NCI-H2107 (cell line): ENCODE measurements at places on chromosomes 3 and 15.

GRCh38 chr3:118713502-118714207 is 321.0 kb downstream of the IGSF11 start:
- DNase-seq: no peak

DNA sequence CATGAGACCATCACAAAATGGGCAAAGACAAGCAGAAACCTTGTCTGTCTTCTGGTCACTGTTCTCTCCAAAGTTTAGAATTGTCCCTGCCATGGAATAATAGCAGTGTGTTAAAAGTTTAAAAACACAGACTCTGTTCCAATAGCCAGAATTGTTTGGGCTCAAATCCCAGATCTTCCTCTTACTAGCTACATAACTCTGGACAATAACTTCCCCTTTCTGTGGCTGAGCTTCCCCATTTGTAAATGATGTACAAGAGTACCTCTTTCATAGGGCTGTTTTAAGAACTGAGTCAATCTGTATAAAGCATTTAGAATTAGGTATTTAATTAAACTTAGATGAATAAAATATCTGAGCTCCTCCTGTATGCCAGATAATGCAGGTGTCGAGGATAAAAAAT is 623.0 kb downstream of the NTRK3 start:
- DNase-seq: no peak

- no peak for DNase-seq
Observed at GRCh38 chr15:29857221-29857789, 35.0 kb upstream of the TJP1 start.

DNA sequence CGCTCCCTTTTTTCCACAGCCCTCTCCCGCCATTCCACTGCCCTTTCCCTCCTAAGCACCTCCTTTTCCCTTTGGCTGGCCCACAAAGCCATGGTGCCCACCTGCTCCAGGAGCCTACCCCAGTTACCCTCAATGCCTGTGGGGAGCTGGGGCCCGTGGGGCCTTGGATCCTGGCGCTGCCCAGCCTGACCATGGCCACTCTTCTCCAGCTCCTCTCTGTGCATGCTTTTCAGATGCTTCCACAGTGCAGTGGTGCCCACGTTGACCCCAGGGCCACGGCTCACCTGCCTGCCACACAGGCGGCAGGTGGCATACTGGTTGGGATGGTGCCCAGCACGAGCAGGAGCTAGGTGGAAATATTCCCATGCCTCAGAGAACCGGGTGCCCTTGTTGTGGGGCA is 1.5 kb downstream of the ZBED2 start:
- no peak for DNase-seq

GRCh38 chr3:171457607-171458061 is 2.6 kb downstream of the TNIK start:
- DNase-seq: no peak

DNA sequence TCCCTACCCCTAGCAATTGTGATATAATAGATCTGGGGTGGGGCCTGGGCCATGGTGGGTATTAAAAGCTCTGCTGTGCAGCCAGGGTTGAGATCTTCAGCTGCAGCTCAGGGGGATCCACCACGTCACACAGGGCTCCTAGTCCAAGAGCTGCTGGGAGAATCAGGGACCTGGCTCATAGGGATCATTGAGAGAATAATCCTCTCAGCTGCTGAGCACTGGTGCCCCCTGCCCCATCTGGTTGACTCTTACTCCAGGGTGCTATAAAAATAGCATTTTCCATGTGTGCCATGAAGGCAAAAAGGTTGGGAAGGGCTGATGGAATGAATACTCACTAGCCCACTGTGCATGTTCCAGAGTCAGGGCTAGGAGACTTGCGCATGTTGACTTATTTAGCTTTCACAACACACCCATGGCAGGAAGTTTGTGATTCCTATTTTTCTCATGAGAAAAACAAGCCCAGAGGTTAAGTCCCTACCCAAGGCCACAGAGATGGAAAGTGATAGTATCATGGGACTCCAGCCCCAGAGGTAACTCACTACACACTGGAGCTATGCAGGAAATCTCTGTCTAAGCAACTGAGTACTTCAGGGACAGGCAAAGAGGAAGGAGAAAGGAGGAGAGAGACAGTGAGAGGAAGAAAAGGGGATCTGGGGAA is 94.6 kb upstream of the HERC1 start:
- DNase-seq: no peak

- DNase-seq: no peak
Observed at GRCh38 chr3:62503516-62503915, 130.2 kb upstream of the FEZF2 start.

DNA sequence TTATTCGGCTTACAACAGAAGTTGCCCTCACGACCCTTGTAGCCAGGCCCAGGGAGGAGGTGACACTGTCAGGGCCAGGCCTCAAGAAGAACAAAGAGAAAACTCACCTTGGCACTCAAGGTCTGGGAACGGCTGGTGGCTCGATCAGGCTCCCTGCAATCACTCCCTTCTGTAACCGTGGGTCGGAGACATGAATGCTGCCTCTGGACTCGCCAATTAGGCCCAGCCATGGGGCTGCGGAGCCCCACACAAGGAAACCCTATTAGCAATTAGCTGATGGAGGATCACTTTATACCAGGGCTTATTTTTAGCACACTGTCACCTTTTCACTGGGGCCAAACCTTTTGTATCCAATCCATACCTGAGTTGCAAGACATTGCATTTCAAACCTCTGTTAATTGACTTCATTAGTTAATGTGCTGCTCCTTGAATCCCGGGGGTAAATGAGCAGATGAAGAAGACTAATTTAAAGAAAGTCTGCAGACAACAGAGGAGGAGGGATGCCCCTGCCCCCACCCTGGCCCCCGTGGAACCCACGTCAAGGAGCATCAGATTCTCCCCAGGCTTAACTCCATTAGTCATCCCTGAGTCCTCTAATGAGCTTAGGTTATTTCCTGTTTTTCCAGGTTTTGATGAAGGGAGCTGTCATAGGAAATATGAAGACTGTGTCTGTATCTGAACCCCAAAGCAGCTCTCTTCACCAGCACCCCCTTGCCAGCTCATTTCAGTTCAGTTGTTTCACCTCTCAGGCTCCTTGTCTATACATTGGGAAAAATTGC is 255.3 kb downstream of the RORA start:
- DNase-seq: no peak

DNA sequence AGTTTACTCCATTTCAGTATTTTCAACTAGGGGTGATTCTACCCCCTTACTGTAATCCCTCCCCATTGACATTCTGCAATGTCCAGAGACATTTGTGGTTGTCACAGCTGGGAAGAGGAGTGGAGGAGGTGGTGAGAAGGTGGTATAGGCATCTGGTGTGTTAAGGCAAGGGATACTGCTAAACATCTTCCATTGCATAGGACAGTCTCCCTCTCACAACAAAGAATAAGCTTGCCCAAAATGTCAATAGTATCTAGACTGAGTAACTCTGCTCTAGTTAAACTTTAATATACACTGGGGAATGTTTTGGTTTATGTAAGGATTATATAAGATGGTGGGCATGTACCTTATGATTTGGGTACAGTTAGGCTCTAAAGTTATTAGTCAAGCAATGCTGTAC is 737.6 kb downstream of the ROBO1 start:
- DNase-seq: no peak

DNA sequence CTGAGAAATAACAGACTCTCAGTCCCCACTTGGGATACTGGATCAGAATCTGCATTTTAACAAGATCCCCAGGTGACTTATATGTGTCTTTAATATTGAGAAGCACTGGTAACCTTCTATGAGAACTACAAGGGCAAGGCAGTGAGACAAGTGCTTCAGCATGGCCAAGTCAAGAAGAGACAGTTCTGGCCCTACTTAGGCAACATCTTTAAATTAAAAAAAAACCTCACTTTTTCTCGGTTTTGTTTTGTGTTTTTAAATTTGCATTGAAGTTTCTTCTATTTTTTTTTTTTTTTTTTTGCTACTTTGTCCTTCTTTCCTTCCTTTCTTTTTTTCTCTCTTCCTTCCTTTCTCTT is 42.5 kb upstream of the SPTSSB start:
- DNase-seq: no peak

- no peak for DNase-seq
Observed at GRCh38 chr3:46271209-46271745, 29.0 kb downstream of the CCR3 start.

DNA sequence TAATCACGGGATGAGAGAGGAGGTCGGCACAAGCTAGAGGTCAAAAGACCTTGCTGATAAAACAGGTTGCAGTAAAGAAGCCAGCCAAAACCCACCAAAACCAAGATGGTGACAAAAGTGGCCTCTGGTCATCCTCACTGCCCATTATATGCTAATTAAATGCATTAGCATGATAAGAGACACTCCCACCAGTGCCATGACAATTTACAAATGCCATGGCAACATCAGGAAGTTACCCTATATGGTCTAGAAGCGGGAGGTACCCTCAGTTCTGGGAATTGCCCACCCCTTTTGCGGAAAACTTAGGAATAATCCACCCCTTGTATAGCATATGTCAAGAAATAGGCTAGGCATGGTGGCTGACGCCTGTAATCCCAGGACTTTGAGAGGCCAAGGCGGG is 4.3 kb upstream of the ULK4 start:
- DNase-seq: no peak

DNA sequence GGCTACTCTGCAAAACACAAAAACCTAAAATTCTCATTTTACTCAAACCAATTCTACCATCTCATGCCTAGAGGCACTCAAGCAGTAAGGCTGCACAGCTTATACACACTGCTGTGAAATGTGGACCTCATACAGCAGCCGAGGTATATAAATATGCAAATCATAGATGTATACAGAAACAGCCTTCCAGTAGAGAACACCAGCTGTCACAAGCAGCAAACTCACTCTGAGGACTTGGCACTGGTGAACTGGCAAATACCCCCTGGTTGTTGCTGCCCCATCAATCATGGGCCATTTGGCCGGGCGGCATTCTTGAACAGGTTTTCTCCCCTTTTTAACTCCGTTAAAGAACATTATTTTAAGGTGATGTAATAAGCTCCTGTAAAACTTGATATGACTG is 378.0 kb downstream of the LSAMP start:
- DNase-seq: no peak

GRCh38 chr15:71691458-71692417 is 118.6 kb upstream of the NR2E3 start:
- DNase-seq: no peak

- DNase-seq: no peak
Observed at GRCh38 chr15:59424616-59425015, 13.4 kb upstream of the FAM81A start.

DNA sequence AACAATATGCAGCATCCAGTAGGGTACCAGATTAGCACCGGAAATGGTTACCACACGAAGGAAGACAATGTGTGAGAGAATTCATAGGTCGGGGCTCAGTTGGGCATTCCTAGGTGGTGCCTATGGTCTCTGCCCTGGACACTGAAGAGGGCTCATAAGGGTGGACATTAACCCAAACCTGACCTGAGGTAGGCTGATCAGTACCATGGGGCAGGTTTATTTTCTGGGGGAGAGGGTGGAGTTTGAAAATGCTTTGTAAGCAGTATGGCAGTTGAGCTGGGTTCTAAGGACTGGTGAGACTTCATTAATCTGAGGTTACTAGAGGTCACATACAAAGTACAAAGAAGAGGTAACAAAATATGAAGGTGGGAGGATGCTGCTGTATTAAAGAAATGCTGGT is 68.4 kb downstream of the RPL22L1 start:
- no peak for DNase-seq

DNA sequence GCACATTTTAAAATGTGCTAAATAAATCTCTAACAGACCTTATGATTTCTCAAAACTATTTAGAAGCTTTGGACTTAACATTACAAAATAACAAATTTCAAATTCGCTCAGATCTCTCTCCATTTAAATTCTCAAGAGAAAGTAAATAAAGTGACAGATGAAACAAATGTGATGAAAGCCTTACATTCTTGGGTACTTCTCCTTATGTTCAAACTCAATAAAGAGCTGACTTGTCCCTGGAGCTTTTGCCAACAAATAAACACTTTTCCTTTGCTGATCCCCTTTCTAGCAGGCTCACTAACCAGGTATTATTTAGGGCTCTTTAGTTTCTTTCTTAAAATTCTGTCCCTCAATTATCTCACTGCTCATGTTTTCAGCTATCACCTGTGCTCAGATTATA is 259.1 kb upstream of the ARPP21 start:
- no peak for DNase-seq

GRCh38 chr3:64489361-64490044 is 198.3 kb downstream of the ADAMTS9 start:
- DNase-seq: peak; percentile 2
